ENCODE measurements at places on chromosomes 2 and 18.

DNA sequence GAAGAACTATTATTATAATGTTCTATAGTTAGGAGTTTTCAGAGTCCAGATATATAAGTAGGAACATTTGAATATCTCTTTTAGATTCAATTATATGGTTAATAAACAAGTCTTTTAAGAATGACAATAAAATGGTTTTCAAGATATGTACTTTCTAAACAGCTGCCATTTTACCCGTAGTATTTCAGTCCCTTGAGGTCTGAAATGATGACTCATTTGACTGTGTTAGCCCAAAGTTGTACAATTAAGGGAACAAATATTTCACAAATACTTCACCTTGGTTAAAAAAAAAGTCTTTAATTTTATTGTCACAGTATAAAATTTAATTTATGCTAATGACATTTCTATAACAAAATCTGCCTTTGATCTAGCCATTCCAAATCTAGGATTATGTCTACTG, 91.6 kb upstream of the TANK start:
- H3K4me1 ChIP-seq, result peaks cover 16% of the 10 kb centered on the region
- no peak overlapping the region for H3K4me3 ChIP-seq
- no peak overlapping the region for H3K27ac ChIP-seq
- no peak for DNase-seq
- no peaks in the 10 kb centered on the region for H3K27me3 ChIP-seq
- peaks cover 4% of the 10 kb centered on the region for H3K36me3 ChIP-seq

DNA sequence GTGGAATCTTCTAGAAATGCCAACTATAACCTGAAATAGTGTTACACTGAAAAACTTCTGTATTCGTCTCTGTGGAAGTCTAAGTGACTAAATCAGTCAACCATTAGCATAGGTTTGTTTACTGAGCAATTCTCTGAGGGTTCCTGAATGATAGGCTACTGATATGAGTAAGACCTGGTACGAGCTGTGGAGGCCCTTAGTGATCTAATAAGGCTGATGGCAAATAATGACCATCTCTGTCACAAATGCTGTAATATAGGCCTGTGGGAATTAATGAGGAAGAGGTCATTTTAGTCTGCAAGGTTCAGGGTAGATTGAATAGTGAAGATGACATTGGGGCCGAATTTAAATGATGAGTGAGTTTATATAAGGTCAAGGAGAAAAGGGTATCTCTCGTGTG, 82.5 kb downstream of the MGAT5 start:
- H3K27ac ChIP-seq, result no peak overlapping the region
- no peaks in the 10 kb centered on the region for H3K4me1 ChIP-seq
- no peaks in the 10 kb centered on the region for H3K27me3 ChIP-seq
- peaks cover 29% of the 10 kb centered on the region for H3K36me3 ChIP-seq
- DNase-seq, result no peak

- H3K27me3 ChIP-seq, result no peaks in the 10 kb centered on the region
- H3K4me1 ChIP-seq, result no peaks in the 10 kb centered on the region
- H3K36me3 ChIP-seq, result peaks cover 8% of the 10 kb centered on the region
- H3K4me3 ChIP-seq, result no peak overlapping the region
- no peak overlapping the region for H3K27ac ChIP-seq
These were observed 90.5 kb downstream of the GALNT1 start for GRCh38 chr18:35671966-35672603.

DNA sequence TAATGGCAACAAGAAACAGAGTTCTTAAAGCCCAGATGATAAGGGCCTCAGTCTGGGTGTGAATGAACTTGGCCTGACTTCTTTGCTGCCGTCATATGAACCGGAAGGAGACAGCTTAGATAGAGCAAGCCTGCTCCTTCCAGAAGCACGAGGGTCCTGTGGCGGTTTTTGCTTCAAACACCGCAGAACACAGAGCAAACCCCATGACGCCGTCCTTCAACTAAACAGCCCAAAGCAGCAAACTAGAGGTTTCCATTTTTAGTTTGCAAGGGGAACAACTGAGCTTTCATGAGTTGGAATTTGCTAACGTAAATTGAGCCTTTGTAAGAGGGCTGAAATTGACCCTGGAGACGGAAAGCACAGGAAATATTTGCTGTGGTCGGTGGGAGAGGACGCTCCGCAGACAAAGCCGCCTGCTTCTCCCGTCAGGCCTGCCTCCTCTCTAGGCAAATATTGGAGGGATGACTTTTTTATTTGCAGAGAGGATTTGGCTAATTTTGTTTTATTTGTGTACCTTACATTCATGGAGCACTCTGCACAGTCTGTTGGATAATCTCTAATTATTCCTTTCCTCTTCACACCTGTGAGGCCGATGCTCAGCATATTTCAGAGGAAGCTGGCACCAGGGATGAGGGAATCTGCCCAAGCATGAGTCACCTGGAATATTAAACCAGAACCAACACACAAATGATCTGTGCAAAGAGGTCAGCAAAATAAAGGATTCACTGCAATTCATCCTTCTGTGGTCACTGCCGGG, 134.0 kb upstream of the NCK2 start:
- no peak overlapping the region for H3K27ac ChIP-seq
- H3K36me3 ChIP-seq, result no peaks in the 10 kb centered on the region
- DNase-seq, result no peak
- no peak overlapping the region for H3K4me3 ChIP-seq

DNA sequence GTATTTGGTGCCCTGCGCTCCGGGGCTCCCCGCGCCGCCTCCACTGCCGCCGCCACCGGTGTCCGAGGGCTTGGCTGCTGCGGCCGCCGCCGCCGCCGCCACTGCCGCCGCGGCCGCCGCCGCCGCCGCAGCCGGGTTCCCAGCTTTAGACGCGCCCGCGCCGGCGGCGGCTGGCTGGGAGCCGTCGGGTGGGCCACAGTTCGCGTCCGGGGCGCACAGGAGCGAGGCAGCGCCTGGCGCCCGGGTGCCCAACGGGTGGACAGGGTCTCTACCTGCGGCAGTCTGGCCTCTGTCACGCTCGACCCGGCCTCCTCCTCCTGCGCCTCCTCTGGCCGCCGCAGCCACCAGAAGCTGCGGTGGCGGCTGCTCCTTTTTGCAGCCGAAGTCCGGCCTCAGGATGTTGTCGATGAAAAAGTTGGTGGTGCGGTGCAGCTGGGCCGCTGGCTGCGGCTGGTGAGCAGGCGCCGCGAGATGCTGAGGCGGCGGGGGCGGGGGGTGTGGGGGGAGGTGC, 951 bp downstream of the EN1 start:
- no peak overlapping the region for H3K4me3 ChIP-seq
- DNase-seq, result no peak
- H3K36me3 ChIP-seq, result peaks cover 8% of the 10 kb centered on the region
- peaks cover 16% of the 10 kb centered on the region for H3K4me1 ChIP-seq
- no peak overlapping the region for H3K27ac ChIP-seq
- peaks cover 100% of the 10 kb centered on the region for H3K27me3 ChIP-seq
